ENCODE measurements at places on chromosomes 12 and 14.

DNA sequence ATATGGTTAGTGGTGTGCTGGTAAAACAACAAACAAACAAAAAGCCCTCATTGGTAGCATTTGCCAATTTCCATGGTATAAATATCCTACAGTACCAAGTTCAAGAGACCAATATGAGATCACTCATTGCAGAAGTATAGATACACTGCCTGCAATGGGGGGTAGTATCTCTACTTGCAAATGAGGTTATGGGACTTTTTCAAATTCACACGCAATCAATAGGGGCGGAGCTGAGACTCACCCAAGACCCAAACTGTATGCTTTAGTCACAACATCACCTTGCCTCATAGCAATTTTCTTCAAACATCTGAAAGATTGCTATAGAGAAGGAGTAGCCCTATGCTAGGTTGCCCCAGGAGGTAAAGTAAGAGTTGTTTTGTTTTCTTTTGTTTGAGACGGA lies 93.7 kb downstream of the VCPKMT start:
- DNase-seq = no peak

DNA sequence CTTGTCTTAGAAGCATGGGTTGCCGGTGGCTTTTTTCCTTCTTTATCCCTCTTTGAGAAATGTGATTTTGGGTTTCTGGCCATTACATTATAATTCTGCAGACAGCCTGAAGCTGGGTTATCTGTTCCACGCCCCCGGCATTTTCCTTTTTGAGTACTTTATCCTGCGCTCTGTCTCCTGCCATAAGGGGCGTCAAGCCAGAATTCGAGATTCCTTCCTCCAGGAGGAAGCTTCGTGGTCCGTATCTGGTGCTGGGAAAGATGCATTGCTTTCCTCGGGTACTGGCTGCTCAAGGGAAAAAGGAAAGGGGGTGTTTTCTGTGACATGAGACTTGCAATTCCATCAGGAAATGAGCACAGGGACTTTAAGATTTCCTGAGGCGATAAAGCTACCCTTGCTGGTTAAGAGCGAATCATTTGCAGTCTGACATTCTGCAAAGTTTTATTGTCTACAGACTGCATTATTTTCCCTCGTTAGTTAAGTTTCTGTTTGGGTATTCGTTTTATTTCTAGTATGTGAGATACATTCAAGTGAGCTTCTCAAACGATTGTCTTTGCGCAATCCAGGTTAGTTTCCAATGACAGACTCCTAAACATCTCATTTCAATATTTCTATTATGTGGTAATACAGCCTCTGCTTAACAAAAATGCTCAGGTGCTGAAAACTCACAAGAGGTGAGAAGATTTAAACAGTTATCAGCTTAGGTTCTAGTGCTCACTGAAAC lies 694 bp downstream of the AKAP5 start:
- DNase-seq = no peak

DNA sequence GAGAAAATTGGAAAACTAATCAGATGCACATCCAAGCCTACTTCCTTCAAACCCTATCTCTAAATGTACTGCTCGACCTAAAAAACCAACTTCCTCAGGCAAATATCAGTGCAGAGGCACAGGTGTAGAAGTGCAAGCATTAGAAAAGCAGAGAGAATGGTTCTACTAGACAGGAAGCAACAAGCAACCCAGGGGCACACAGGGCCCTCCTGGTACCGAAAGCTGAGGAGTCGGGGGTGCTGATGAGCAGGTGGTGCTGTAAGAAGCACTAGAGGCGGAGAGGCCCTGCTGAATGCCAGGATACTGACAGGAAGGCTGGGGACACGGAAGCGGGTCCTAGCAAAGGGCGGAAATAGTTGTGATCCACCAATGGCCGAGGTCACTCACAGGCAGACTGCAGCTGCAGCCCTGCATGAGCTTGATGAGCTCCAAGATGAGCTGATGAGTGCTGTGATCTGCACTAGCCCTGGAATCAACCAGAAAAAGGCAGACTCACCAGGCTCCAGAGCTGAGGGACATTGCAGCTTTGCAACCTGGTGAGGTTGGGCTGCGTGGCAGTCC lies 85.9 kb downstream of the TTC7B start:
- DNase-seq = no peak

- DNase-seq = no peak
These were observed 958.9 kb downstream of the LRFN5 start for GRCh38 chr14:42565556-42565955.

DNA sequence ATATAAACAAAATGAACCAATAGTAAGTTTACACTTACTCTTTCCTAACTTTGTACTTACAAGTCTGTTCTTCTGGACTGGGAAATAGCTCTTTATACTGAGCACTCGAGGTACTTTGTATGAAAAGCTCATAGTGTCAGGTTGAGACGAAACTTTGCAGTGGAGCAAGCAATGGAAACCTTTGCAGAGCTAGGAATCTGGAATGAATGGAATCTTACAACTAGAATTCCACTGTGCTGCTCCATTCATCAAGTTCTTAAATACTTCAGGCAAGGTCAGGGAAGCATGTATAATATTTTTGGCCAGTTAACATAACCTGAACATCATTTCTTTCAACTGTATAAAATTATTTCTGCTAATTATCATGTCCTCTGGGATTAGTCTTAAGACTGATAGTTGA lies 1327.5 kb upstream of the FLRT2 start:
- no peak for DNase-seq

- DNase-seq = no peak
These were observed 13.0 kb downstream of the TOMM20L start for GRCh38 chr14:58408681-58409215.

DNA sequence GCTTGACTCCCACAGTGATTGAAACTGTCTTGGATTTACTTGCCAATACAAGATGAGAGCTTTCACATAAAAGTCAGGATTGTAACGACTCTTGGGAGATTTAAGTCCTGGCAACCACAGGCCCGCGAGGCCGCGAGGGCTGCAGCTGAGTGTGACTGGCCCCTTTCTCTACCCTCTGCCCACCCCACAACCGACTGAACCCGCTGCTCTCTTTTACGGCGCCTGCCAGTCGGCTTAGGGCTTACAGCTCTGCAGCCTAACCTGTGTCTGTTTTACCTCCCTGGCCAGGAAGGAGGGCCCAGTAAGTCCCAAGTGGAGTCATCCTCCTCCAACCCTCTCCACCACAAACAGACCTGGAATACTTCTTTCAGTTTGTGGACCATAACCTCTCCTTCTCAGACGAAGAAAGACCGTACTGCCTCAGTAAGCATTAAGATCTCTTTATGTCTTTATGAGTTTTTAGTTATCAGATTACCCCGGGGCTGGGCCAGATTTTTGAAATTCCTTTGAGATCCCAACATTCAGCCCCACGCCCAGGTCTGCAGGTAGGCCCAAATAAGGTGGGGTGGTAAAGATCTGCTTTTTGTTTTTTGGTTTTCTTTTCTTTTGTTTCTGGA lies 12.6 kb upstream of the TIGAR start:
- DNase-seq = no peak

DNA sequence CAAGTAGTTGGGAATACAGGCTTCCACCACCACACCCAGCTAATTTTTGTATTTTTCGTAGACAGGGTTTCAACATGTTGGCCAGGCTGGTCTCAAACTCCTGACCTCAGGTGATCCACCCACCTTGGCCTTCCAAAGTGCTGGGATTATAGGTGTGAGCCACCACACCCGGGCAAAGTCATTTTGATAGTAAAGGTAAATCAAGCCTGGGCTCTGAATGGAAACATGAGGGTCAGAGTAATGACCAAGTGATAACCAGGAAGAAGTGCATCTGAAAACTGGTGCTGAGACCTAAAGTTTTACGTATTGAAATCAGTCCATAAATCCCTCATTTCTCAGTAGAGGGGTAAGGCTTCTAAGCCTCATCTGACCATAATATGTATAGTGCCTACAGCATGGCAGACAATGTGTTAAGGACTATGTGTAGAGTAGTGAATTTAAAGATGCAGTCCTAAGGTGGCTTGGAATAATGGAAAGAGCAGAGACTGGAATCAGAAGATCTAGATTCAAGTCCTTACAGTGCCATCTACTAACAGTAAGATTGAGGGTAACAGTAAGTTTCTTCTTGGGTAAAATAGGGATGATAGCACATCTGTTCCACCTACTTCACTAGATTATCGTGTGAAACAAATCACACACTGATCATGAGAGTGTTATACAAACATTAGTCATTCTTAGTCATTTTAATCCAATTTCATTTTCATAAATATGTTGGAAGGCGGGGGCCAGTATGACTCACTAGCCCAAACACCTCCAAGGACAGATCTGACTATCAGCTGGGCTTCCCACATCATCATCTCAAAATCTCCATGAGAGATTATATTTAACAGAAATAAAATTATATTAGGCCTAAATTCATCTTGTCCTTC lies 11.2 kb downstream of the MAP4K5 start:
- DNase-seq = no peak

DNA sequence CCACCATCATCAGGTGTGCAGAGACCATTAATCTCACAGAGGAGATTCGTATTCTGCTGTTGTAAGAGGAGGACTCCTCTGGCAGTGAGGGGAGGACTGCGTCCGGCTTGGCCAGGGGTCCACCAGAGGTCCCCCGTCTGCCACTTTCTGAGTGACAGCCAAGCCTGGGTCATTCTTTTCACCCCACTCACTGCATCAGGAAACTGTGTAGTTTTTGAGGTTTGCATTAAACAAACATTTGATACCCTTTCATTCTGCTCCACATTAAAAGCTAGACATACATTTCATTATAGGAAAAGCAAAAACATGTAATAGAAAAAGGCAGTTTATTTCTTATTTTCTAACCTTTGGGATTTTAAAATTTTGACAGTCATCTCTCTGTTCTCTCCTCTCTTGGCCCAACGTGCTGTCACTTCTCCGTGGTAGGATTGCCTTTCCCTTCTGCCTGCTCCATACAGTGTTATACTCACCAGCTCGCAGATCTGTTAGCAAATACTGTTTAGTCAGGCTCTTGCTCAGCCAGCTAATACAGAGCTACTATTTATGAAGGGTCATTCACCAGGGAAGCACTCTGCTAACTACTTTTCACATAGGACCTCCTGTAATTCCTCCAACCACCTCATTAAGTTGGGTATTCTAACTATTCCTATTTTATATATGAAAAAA lies 99.3 kb downstream of the PELI2 start:
- DNase-seq = no peak

DNA sequence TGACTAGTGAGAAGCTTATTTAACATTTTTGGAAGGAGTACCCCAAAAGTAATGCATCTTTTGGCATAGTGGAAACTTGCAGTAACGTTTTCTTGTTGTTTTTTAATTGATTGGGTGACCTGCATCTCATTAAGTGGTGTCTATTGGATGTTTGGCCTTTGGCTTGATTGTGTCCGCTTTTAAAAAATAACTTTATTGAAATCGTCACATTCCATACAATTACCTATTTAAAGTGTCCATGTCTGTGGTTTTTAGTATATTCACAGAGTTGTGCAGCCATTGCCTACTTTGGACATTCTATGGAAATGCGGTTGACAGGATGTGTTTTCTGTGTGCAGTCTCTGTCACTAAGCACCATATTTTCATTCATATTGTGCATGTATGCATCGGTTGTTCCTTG lies 46.3 kb downstream of the TRAF3 start:
- DNase-seq = no peak

- DNase-seq = no peak
These were observed 9.1 kb downstream of the NFATC4 start for GRCh38 chr14:24377126-24377525.

DNA sequence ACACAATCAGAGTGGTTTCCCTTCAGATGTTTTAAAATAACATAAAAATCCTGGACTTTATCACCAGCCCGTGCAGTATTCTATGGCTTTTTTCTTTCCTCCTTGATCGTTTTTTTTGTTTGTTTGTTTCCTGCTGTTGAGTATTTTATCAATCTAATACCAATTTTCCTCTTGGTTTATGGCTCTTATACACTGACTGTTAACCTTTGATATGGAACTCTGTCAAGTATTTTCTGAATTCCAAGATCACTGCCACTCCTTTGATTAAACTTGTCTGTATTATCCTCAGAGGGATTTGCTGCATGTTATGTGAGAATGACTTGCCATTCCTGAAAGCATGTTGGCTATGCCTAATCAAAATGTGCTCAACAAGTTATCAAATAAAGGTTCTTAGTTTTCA lies 88.4 kb downstream of the PELI2 start:
- DNase-seq = no peak

- DNase-seq = no peak
These were observed 201.6 kb upstream of the KITLG start for GRCh38 chr12:88781909-88782308.

GRCh38 chr14:61756135-61756534 lies 6.1 kb upstream of the SNAPC1 start:
- no peak for DNase-seq

DNA sequence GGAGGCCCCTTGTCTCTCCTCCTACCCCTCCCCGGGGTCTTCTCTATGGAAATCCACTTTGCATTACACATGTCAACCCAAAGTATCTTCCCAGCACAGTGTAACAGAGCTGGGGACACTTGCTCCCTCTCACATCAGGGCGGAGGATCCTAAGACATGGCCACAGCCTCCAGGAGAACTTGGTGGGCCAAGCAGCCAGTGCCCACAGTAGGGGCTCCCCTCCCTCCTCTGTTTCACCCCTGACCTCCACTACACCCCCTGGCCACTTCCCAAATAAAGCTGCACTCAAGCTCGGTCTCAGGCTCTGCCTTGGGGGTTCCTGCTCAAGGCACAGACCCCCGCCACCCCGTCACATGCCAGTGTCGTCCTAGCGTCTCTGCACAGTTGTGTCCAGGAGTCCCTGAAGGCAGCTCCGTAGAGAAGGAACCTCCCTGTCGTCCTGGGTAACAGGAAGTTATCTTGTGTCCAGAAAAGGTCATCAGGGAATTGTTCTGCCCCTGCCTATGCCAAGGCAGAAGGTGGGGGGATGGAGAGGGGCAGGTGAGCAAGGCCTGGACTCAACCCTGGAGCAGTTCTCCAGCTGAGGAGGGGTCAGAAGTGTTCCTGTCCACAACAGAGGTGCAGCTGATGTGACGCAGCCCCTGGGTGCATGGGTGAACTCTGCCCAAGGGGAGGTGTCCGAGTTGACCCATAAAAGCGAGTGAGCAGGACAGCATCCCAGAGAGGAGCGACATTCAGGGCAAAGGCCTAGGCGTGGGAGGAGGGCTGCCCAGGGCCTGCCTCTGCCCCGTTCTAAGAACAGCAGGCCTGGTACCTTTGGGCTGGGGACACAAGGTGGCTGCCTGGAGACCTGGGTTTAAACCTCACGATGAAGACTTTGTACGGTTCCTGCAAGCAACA lies 25.5 kb downstream of the DIO3 start:
- no peak for DNase-seq

DNA sequence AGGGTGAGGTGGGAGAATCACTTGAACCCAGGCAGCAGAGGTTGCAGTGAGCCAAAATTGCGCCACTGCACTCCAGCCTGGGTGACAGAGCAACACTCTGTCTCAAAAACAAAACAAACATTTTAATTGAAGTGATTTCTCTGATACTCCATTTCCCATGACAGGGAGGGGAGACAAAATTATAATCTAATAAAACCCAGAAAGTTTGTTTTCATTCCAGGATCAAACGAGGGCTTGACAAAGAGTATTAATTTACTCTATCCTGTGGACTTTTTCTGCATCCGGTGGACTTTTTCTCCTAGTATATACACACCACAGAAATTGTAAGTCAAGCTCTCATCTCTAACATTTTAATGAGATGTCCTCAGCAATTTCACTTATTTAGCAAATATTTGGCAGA lies 14.5 kb upstream of the AP4S1 start:
- no peak for DNase-seq

GRCh38 chr12:121217761-121218160 lies 7.8 kb downstream of the P2RX4 start:
- DNase-seq = no peak

GRCh38 chr12:75177997-75178396 lies 31.6 kb downstream of the KCNC2 start:
- no peak for DNase-seq

Measured in stimulated activated CD4-positive, alpha-beta T cell treated with anti-CD3 and anti-CD28 coated beads, TNF-alpha, amount 100 ng/mL, for 1 hour (primary cell).